ENCODE measurements at places on chromosomes 12 and 14.

DNA sequence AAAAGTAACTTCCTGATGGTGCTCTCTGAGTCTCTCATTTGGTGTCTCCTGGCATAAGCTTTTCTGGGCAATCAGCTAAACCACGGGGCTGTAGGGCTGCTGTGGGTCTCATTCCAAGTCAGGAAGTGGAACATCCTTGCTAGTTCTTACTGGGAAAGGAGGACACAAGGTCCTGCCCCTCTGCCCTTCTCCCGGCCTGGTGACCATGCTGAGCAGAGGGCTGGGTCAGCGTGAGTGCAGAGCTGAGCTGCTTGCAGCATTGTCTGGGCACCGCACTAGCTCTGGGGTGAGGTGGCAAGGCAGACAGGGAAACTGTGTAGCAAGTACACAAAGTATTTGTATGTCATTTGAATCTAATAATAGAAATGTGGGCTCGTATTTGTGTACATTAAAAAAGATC, 45.0 kb upstream of the ASPG start:
- no peak for DNase-seq

GRCh38 chr14:22656945-22657731, 13.0 kb upstream of the OR6J1 start:
- DNase-seq, result no peak

DNA sequence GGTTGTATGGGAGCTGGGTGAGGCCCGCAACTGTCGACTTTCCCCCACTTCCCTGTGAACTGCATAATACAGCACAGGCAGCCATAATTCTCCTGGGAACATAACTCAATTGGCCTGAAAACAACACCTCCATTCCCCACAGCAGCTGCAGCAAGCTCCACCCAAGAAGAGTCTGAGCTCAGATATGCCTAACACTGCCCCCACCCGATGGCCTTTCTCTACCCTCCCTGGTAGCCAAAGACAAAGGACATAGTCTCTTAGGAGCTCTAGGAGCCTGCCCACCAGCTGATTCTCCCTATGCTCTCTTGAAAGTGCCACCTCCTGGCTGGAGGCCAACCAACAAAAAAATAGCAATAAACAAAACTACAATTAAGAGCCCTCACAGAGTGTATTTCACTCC, 542.7 kb upstream of the LMO3 start:
- no peak for DNase-seq

DNA sequence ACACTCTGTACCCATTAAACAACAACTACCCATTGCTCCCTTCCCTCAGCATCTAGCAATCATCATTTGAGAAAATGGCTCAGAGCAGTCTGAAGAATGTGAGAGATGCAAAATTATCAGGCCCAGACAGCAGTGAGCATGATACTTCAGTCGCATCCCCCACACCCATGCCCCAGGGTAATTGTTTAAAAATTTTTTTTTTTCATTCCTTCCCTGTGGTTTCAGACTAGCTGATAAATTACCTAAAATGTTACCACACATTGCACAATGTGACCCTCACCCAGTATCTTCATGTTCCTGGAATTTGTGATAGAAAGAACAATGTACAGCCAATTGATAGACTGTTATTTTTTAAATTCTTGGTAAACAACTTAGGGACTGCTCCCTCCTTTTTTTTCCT, 11.3 kb upstream of the USP15 start:
- DNase-seq, result no peak

DNA sequence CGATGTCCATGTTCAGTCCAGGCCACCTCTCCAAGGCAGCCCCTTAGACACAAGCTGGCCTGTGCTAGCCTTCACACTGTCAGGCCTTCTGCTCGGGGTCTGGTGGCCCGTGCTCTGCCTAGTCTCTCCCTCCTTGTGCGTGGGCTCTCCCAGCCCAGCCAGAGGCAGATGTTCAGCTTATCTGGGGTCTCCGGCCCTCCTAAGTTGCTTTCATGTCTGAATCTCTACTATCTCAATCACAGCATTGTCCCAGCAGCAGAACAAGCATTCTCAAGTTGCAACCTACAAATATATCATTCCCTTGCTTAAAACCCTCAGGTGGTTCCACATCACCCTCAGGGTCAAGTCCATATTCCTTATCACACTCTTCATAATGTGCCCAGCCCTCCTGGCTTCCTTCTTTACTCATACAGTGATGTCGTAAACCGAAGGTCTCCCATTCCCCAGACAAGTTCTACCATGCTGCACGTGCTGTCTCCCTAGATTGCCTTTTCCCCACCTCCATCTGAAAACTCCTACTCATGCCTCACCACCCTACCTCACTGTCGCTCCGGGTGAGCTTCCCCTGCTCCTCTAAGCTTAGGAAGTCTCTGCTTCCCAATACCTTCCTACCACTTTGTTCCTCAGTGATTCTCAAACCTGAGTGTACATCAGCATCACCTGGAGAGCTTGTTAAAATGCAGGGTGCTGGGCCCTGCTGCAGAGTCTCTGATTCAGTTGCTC, 1.5 kb downstream of the KRT73 start:
- DNase-seq, result no peak

GRCh38 chr12:51631591-51631990, 40.6 kb downstream of the SCN8A start:
- DNase-seq, result peak; percentile 22

GRCh38 chr14:70020352-70021170, 141.3 kb downstream of the SMOC1 start:
- DNase-seq, result no peak

DNA sequence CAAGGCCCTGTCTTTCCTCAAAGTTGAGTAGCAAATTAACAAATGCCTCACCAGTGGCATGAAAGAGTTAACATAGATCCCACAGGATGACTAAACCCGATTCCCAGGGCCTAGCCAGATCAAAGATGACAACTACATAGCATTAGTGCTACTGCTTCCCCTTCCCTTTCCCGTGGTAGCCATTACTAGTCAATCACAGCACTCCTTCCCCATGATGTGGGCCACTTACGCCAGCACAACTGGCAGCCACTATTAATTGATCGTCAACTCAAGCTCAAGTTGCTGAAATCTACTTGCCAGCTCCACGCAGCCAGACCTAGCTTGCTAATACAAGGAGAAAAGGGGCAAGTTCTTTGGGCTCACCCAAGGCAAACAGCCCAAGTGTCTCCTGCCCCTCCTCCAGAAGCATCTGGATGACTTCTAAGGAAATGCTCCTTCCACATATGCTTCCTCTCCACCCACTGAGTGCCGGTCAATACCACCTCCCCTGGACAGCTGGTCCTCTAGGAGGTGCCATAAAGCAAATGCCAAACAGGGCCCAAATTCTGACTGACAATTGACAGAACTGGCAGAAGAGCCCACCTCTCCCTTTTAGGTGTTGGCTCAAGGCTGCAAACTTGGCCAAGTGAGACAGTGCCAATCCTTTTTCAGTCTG, 72.6 kb downstream of the NUAK1 start:
- DNase-seq, result no peak

- peak; percentile 86 for DNase-seq
These were observed at the start of gene ADAMTS20 for GRCh38 chr12:43551971-43552559. TSS of gene ADAMTS20 (minus strand) at chr12:43552203. CDS start at chr12:43551921, 282 bp downstream.

DNA sequence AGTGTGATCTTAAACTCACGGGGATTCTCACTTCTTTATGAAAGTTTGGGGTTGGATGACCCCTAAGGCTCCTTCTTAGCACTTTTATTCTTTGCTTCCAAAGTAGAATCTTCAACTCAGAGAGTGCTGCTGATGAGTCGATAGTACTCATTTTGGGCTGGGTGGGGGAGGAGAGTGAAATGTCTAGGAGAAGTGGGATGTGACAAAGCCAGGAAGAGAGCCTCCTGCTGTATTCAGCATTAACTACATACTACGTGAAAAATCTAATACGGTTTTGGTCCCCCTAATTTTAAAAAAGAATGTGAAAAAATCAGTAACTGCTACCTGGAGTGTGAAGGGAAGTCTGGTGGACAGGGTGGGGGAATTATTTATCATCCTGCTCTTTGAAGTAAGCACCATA, 148.3 kb downstream of the SAMD4A start:
- no peak for DNase-seq

DNA sequence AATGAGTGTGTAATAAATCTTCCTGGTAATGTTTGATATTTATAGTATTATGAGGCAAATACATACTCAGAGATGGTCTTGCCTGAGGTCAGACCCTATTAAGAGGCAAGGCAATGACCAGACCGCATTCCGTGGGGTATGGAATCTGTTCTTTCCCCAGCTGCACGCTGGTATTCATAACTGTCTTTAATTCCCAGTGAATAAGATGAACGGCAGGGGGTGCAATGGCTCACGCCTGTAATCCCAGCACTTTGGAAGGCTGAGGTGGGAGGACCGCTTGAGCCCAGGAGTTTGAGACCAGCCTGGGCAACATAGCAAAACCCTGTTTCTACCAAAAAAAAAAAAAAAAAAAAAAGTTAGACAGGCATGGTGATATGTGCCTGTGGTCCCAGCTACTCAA, 44.6 kb downstream of the ERO1A start:
- DNase-seq, result no peak

DNA sequence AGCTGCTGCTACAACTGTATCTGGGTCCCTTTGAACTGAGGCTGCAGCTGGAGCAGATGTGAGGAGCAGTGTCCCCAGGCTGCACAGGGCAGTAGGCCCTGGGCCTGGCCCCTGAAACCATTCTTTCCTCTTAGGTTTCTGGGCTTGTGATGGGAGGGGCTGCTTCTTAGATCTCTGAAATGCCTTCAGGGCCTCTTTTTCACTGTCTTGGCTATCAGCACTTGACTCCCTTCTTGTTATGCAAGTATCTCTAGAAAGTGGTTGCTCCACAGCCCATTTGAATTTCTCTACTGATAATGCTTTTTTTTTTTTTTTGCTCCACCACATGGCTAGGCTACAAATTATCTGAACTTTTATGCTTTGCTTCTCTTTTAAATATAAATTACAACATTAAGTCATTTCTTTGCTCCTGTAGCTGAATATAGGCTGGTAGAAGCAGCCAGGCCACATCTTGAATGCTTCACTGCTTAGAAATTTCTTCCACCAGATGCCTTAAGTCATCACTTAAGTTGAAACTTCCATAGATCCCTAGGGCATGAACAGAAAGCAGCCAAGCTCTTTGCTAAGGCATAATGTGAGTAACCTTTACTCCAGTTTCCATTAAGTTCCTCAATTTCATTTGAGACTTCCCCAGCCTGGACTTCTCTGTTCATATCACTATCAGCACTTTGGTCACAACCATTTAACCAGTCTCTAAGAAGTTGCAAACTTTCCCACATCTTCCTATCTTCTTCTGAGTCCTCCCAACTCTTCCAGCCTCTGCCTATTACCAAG, 41.1 kb downstream of the ACSM4 start:
- no peak for DNase-seq

DNA sequence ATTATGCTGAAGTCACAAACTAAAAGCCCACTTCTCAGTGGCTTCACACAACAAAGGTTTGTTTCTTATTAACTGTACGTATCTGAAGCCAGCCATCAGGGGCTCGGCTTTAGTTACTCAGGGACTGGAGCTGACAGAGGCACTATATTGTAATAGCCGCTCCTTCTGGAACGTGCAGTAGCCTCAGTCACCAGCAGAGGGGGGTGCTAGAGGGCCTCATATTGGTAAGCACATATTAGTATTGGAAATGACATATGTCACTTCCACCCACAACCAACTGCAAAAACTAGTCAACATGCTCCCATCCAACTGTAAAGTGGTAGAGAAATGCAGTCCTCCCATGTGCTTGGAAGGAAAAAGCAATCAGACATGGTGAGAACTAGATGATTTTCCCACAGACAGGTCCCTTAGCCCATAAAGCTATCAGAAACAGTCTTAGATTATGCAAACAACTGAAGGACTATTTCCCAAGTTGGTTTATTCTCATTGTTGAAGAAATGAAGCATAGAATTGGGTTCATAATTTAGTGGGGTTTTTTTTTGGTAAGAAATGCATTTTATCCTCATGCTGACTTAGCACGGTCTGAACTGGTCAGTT, 183.6 kb upstream of the G2E3 start:
- DNase-seq, result peak; percentile 75

GRCh38 chr14:63011623-63012022, 33.6 kb downstream of the KCNH5 start:
- no peak for DNase-seq

GRCh38 chr12:126936181-126936851, 1330.7 kb upstream of the TMEM132C start:
- no peak for DNase-seq

DNA sequence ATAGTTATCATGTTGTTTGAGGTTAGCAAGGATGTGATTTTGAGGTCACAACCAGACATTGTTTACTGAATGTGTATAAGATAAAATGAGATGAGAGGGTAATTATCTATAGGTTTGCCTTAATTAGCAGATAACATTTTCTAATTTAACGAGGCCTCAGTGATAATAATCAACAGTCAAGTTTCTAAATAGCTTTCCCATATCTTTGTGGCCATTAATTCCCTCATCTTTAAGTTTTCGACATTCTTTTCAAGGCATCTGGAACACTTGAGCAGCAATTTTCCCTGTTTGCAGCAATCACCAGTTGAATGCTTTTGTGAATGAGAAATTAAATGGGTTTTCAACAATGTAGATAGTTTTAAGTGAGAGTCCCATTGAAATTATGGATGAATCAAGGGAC, 304.1 kb downstream of the SYT1 start:
- no peak for DNase-seq

- no peak for DNase-seq
These were observed 71.5 kb upstream of the SFSWAP start for GRCh38 chr12:131639270-131639940.

GRCh38 chr12:3600951-3601350, 109.9 kb downstream of the PRMT8 start:
- DNase-seq, result no peak

- DNase-seq, result no peak
These were observed 5.4 kb downstream of the UBR7 start for GRCh38 chr14:93212432-93212831.

DNA sequence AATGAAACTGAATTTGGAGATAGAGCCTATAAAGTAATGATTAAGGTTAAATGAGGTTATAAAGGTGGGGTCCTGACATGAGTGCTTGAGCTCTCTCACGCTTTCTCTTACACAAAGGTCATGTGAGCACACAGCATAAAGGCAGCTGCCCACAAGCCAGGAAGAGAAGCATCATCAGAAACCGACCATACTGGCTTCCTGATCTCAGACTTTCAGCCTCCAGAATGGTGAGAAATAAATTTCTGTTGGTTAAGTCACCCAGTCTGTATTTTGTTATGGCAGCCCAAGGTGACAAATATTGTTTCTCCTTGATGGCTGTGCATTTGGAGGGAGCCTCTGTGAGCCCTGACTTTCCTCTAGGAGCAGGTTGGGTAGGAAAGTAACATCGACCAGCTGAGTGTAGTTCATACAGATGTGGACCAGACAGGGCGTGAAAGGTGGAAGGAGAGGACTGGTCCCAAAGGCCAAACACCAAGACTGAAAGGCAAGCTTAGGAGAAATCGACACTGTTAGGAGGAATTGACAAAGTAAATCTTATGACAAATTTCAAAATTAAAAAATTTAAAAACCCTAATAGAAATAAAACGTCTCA, 97.6 kb upstream of the SLC38A2 start:
- DNase-seq, result no peak

- no peak for DNase-seq
These were observed 81.2 kb upstream of the ATF7IP start for GRCh38 chr12:14284184-14284722.

- DNase-seq, result no peak
These were observed 34.4 kb downstream of the PROX2 start for GRCh38 chr14:74841230-74842207.

GRCh38 chr12:122966743-122967550, 684 bp upstream of the ABCB9 start:
- DNase-seq, result no peak

GRCh38 chr14:93108105-93108504, 7.6 kb downstream of the ITPK1 start:
- DNase-seq, result no peak

- DNase-seq, result peak; percentile 57
These were observed 137.6 kb downstream of the ZFP36L1 start for GRCh38 chr14:68655021-68655831.

Data from NCI-H524 (cell line).